Activated CD4-positive, alpha-beta T cell treated with anti-CD3 and anti-CD28 coated beads, Interleukin-2, Interleukin-4, amounts not matched to agents 100 ng/mL and 50 ng/mL, durations not matched to agents 16 hours and 8 hours (primary cell): ENCODE measurements at places on chromosomes 13 and 19.

DNA sequence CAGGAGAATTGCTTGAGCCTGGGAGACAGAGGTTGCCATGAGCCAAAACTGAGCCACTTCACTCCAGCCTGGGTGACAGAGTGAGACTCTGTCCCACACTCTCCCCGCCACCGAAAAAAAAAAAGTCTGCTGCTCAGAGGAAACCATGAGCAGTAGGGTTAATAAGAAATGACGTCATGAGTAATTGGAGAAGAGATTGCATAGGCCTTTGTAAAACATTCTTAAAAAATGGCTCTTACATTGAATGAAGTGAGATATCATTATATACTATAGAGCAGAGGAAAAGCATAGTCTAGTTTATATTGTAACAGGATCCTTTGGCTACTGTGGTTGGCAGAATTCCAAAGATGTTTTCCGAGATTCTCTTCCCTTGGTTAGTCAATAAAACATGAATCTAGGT lies 228.2 kb downstream of the PCDH20 start:
- no peak for DNase-seq

DNA sequence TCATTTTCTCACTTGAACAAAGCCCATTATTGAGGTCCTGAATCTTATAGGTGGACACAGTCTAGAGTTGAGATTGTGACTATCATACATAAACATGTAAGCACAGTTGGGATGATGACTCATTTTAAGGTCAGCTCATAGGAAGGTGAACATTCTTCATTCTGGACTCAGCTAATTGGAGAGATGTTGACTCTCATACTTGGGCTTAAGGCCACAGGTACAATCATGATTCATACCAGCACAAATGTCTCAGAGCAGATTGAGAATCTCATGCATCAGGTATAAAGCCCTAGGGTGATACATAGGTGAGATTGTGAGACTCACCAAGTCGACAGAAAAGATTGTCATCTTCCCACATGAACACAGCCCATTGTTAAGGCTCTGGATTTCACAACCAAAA lies 62.3 kb upstream of the ZNF724 start:
- DNase-seq: no peak

GRCh38 chr13:44801990-44802389 lies 187.3 kb downstream of the NUFIP1 start:
- no peak for DNase-seq

DNA sequence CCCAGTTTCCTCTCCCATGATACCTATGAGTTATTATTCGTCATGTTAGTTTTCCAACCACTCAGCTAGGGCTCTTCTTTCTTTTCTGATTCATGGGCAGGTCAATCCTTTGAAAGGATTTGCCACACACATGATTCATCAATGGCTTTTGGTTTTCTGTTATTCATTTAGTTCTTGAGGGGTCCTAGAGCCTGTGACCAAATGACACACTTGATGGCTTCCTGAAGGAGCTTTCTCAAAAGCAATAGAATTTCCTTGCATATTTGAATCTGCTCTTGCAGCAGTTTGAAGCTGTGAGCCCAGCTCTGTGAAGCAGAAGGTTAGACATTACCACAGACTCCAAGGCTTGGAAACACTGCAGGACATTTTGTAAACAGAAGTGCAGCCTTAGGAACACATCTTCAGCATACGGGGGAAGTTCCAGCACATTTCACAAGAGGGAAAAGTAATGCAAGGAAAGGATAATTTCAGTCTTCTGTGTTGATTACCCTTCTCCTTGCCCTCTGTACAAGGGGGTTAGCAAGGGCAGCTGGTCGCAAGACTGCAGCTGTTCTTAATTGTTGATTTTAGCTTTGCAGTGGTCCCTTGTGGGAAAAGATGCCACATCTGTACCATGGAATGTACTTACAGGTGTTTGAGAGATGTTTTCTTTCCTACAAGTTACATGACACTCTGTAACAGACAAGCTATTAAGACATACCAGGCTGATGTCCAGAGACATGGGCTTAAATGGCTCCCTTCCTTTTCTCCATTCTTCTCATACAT lies 338.6 kb downstream of the KCNRG start:
- DNase-seq: no peak

DNA sequence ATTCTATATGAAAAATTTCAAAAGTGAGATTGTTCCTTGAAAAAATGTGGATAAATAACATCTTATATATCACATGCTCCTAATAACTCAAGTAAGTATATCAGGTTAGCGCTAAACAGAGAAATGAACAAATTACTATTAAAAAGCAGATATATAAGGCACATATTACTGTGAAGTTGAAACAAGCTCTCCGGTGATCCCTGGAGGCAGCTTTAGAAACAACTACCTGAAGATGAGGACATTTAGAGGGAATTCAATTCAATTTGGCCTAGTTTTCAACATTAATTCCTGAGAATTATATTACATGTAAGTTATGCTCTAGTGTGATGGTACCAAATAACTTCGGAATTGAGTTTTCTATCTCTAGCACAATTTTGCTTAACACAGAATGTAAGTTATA lies 1373.6 kb upstream of the SPRY2 start:
- DNase-seq: no peak

DNA sequence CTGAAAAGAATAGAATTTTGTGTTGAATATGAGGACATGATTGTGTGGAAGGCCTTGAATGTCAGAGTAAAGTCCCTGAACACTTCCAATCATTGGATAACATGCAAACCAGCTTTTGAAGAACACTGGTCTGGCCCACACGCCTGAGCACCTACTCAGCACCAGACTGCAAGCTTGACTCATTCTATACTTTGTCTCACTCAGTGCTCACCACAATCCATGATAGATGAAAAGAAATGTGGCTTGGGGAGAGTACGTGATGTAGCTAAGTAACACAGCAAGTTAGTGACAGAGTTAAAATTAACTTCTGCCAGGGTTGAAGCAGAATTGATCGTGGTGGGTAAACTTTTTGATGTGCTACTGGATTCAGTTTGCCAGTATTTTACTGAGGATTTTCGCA lies 12.0 kb downstream of the DLEU7 start:
- DNase-seq: peak; percentile 11

GRCh38 chr13:59545007-59545406 lies 618.7 kb downstream of the DIAPH3 start:
- no peak for DNase-seq

DNA sequence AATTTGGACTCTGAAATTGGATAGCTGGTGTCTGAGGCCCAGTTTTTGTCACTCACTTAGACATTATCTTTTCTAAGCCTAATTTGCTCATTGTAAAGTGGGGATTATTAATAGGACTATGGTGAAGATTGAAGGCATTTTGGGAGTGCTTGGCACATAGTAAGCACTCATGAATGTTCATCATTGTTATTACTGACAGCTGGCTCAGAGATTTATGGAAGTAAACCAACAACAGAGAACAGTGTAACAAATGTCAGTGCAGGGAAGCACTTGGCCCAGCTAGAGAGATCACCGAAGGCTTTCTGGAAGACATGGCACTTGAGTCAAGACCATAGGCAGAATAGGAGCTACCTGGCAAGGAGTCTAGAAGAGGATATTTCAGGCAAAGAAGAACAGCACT lies 92.3 kb downstream of the RFC3 start:
- no peak for DNase-seq

GRCh38 chr19:40279761-40280607 lies 5.2 kb downstream of the AKT2 start:
- no peak for DNase-seq

DNA sequence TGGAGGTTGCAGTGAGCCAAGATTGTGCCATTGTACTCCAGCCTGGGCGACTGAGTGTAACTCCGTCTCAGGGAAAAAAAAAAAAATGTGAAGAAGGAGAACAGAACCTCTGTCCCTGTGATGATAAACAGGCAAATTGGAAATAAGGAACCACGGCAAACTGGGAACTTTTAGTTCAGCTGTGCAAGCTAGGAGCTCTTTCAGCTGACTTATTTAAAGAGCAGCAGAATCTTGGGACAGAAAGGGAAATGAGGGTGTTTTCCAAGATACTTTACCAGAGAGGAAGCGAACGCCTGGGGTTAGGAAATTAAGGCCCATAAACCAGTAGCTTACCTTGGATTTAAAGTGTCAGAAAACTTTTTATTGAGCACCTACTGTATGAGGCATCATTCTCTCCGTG lies 3.0 kb upstream of the UPF1 start:
- no peak for DNase-seq

GRCh38 chr19:47036097-47036651 lies 12.2 kb downstream of the TMEM160 start:
- DNase-seq: peak; percentile 27

- no peak for DNase-seq
Measured at GRCh38 chr19:39839678-39840327, 5.8 kb upstream of the DYRK1B start.

DNA sequence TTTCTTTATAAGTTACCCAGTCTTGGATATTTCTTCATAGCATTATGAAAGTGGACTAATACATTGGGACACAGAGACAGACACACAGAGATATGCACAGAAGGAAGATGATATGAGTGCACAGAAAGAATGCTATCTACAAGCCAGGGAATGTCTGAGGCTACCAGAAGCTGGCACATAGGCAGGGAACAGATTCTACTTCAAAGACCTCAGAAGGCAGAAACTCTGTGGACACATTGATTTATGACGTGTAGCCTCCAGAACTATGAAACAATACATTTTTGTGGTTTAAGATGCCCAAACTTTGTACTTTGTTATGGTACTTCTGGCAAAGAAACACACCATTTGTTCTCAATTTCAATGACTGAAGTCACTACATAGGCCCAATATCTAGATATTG lies 556.7 kb downstream of the PCDH9 start:
- DNase-seq: no peak

- DNase-seq: no peak
Measured at GRCh38 chr19:55443045-55443823, at the start of gene SHISA7. Gene SHISA7 (minus strand): TSS chr19:55443300. CDS start chr19:55442863, 437 bp downstream.

DNA sequence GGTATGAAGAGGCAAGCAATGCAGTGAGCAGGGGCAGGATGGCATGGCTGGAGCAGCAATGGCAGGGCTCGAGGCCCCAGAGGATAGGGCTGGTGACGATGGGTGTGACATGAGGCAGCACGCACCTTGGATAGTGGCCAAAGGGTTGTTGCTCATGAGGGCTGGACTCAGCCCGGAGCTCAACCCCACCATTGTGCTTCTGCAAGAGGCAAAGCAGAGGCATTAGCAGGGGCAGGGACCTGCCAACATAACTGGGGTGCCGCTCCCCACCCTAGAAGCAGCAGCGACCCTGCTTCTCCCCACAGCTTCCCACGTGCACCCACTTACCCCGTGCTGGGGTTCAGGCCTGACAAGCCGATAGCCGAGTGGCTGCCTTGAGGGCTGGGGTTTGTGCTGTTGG lies 15.8 kb downstream of the ZNF574 start:
- DNase-seq: no peak

- no peak for DNase-seq
Measured at GRCh38 chr13:67623630-67624029, 393.5 kb upstream of the PCDH9 start.

- no peak for DNase-seq
Measured at GRCh38 chr19:14022469-14022868, 5.5 kb upstream of the RLN3 start.

GRCh38 chr19:16449330-16449961 lies 22.3 kb downstream of the EPS15L1 start:
- DNase-seq: peak; percentile 82

DNA sequence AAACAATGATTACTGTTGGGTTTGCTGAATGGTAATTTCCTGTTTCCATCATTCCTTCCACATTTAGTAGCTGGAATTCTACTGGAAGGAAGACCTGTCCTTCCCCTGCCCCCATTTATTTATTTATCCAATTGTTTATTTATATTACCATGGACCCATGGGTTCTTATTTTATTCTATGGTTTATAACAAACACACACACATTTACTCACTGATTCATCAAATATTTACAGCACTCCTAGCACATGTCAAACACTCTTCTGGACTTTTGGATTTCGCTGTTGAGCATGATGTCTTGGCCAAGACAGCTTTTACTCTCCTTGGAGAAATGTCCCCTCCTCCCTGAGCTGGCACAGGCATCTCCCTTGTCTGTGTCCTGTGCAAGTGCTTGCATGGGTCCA lies 227.8 kb upstream of the MAB21L1 start:
- no peak for DNase-seq

- no peak for DNase-seq
Measured at GRCh38 chr13:41568143-41568971, 111.0 kb downstream of the RGCC start.

- DNase-seq: peak; percentile 59
Measured at GRCh38 chr13:46551410-46552302, 1.3 kb upstream of the LRCH1 start.

DNA sequence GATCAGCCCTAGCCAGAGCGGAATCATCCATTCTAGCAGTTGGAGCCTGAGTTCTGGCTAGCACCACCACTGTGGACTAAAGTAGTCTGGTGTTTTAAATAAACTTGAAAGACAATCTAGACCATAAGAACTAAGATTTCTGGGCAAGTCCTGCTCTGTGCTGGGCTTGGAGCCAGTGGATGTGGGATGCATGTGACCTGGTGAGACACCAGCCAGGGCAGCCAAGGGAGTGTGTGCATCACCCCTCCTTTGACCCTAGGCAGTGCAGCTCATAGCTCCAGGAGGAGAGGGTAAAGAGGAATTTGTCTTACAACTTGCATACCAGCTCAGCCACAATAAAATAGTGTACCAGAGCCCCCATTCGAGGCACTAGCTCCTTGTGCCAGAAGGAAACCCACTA lies 21.0 kb downstream of the ITGBL1 start:
- DNase-seq: no peak

- no peak for DNase-seq
Measured at GRCh38 chr19:44032001-44032610, 6.9 kb downstream of the ZNF222 start.
